ENCODE measurements at places on chromosomes 12 and 14.

DNA sequence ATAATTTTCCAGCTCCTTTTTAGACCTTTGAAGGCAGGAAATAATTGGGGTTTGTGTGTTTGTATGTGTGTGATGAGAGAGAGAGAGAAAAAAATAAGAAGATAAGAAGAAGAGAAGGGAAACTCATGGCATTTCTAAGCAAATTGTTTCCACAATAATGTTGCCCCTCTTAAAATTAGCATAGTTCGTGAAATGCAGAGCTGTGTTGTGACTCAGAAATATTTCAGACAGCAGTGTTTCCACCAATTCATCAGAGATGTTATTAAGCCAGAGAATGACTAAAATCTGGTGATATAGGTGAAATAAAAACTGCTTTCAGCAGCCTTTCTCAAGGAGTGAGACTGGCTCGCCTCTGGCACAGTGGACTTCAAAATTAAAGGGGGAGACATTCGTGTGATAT is 65.9 kb upstream of the ARHGAP5 start:
- no peak for DNase-seq

GRCh38 chr14:56676042-56676441 is 96.4 kb downstream of the TMEM260 start:
- no peak for DNase-seq

DNA sequence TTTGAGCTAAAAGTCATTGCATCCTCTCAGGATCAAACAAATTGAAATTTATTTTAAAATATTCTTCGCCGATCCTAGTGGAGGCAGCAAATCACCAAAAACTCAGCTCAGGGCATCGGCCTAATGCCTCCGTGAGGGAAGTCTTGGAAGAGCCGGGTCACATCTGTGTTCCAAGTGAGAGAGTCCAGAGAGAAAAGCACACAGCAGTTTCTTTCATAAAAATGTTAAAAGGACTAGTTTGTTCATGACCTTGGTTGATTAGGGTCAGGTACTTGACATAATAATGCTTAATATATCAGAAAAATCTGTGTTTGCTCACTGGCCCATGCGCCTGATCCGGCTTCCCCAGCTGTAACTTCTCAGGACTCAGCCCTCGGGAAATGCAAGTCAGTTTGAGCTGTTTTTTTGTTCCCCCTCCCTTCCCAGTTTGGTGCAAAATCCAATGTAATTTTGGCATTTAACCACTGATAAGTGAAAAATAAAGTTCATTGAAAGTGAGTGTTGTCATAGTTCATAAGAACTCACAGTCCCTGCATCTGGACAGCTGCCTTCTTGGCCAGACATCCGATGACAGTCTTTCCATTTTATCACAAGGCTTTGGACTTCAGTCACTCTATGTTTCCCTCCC is 161.7 kb downstream of the CAND1 start:
- no peak for DNase-seq

GRCh38 chr12:48878548-48878947 is 12.9 kb upstream of the RND1 start:
- DNase-seq: no peak

GRCh38 chr12:108033090-108033489 is 96.0 kb upstream of the WSCD2 start:
- DNase-seq: no peak

- no peak for DNase-seq
Observed at GRCh38 chr12:75766263-75767160, 255.1 kb upstream of the KRR1 start.

- DNase-seq: no peak
Observed at GRCh38 chr12:124747426-124748161, 116.1 kb downstream of the SCARB1 start.

GRCh38 chr12:2982361-2982760 is 23.2 kb downstream of the TEAD4 start:
- no peak for DNase-seq

GRCh38 chr14:92665661-92666110 is 82.7 kb downstream of the LGMN start:
- DNase-seq: no peak

GRCh38 chr12:47805417-47805816 is 14.3 kb downstream of the HDAC7 start:
- no peak for DNase-seq

GRCh38 chr14:20295067-20295466 is 10.7 kb downstream of the TTC5 start:
- DNase-seq: no peak

- no peak for DNase-seq
Observed at GRCh38 chr12:124620606-124621295, 53.3 kb upstream of the NCOR2 start.

- no peak for DNase-seq
Observed at GRCh38 chr12:252636-253035, 10.0 kb downstream of the SLC6A13 start.

- DNase-seq: no peak
Observed at GRCh38 chr12:130226771-130227170, 64.5 kb downstream of the FZD10 start.

DNA sequence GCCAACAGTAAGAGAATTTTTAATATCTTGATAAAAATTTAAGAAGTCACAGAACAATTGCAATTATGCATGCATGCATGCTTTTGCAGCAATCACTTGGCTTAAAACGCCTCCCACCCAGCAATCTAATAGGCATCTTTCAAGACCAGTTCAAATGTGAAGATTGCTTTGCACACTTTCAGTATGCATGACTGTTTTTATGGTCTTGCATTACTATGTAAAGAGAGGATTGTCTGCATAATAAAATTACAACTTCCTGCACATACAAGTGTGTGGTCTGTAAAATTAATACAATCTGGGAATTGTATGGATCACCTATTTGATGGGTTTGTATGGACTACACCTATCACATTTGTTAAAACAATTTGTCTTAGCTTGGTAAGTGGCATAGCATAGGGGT is 48.8 kb downstream of the E2F7 start:
- no peak for DNase-seq

DNA sequence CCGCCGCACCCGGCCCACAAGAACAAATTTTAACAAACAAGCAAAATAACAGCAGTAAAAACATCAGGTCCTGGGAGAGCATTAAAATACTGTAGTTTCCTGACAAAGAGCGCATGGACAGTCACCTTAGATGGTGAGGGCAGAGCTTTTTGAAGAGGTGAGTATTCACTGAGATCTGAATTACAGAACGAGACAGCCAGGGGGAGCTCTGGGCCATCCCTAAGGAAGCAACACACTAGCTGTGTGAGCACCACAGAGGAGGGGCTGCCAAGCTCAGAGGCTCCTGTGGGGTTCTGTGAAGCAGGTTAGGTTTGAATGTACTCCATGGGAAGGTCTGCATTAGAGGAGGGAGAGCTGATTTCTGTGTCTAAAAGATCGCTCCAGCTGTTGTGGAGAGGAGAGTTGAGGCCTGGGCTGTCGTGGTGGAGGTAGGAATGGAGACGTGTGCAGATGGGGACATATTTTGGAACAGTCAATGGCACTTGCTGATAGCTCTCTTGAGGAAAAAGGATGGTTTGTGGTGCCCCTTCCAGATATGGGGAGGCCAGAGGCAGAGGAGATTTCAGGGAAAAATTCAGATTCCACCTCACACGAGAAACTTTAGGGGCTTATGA is 72.9 kb downstream of the TRAFD1 start:
- no peak for DNase-seq

DNA sequence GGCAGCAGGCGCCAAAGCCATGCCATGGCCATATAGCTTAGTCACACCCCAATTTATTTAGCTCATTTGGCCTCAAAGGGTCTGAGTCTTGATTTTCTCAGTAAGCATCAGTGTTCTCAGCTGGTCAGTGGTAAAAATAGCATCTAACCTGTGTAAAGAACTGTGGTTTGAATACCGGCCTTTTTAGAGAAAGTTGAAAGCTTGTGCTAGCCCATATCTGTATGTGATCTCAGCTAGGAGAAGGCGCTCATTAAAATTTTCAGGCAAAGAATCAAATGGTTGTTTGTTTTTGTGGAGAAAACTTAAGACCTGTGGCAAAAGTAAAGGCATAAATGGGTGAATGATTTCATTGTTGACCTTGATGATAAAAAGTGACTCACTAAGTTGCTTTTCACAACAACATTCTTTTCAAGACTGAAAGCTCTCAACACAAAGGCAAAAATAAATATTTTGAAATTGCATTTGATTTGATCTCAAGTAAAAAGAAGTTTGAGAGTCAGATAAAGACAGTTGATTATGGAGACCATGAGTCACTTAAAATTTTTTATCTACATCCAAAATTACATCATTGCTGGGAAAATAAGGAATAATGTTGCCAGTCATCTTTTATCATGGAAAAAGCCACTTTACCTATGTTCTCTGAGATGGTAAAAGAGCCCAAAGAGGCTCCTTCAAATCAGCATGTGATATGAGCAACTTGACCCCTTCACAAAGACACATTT is 128.5 kb upstream of the RGS6 start:
- no peak for DNase-seq

DNA sequence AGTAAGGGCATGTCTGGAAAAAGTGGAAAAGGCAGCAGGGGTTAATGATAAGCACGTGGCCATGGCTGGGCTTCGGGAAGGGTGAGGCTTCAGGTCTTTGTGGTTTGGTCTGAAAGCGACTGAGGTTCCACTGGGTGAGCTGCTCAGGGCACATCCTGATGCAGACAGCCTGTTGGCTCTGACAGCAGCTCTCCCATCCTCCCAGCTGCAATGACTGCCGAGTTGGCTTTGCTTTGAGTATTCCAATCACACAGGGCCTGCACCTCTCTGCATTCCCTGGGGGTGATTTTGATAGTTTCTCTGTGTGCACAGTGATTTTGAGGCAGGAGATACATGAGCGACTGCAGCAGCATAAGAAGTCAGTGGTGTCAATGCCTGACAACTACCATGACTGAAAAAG is 390.7 kb downstream of the APAF1 start:
- no peak for DNase-seq

GRCh38 chr12:82673698-82674097 is 13.0 kb upstream of the TMTC2 start:
- no peak for DNase-seq

- no peak for DNase-seq
Observed at GRCh38 chr14:22155571-22155970, 433.5 kb downstream of the DAD1 start.

DNA sequence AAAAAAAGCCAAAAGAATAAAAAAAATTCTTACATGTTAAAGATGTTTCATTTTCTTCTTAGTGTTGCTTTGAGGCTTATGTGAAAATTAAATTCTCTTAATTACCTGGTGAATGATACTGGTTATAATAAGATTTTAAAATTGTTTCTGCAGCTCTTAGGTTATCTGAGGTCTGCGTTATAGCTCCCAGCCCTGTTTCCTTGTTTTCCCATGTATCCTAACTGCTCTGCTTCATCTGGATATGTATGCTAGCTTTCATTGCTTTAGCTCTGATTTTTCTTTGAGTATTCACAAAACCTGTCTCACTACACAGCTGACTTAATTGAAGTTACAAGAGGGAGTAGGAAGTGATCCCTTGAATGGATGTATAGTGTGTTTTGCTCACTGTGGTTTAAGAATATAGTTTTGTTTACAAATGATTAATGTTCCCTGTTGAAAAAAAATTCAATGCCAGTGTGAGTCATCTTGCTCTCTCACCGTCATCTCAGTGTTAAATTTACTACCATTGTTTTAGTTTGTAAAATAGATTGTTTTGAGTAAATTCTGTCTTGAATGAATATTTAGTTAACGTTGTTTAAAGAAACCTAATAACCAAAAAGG is 26.8 kb downstream of the CPSF6 start:
- no peak for DNase-seq

DNA sequence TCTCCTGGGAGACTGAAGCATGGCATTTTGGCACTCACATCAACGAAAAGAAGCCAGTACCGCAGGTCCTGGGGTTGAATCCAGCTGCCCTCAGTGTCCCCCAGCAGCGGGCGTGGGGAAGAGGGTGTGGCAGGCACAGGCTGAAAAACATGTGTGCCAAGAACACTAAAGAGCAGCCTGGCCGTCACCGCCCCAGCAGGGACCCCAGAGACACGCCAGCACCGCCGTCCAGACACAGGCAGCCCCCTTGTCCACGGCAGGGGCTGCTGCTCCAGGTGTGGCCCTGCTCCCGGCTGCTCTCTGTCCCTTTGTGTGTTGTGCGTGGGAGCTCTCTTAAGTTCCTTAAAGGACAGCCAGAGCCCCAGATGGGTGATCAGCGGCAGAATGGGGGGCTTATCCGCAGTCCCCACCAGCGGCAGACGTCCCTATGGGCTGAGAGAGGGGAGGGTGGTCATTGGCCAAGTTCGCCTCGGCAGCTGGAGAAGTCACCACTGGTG is 556 bp downstream of the PHETA1 start:
- DNase-seq: no peak

- no peak for DNase-seq
Observed at GRCh38 chr12:53252349-53252916, 15.7 kb upstream of the ESPL1 start.

DNA sequence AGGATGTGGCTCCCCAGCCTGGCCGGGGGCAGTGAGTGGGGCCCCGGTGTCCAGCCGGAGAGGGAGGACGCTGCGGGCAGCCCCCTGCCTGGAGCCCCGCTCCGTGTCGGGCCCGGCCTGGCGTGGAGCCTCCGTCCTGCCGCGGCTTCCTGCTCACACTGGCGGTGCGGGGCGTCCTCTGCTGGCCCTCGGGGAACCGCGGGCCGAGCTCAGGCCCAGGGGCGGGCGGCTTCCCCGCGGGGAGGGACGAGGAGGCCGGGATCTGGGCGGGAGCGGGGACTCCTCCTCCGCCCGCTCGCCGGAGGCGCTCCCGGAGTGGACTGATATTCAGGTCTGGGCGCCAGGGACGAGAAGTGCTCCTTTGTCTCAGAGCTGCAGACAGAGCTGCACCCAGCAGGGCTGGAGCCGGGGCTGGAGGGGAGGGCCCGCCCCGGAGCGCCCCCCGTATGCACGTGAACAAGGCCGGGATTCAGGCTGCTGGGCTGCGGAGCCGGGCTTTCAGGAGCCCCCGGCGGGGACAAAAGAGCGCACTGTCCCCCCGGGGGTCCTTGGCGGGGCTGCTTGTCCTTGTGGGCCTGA is 2.2 kb downstream of the MMP17 start:
- no peak for DNase-seq

GRCh38 chr14:103767336-103767894 is 51.8 kb downstream of the ZFYVE21 start:
- DNase-seq: no peak

DNA sequence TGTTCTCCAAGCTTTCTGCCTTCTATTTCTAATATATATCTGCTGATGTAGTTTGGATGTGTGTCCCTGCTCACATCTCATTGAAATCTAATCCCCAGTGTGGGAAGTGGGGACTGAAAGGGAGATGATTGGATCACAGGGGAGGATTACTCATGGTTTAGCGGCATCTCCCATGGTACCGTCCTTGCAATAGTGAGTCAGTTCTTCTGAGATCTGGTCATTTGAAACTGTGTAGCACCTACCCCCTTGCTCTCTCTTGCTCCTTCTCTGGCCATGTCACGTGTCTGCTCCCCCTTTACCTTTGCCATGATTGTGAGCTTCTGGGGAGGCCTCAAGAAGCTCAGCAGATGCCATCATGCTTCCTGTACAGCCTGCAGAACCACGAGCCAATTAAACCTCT is 26.2 kb upstream of the ALX1 start:
- no peak for DNase-seq
